SHP77 treated with DMSO at 0.1 percent for 48 hours (cell line): ENCODE measurements at places on chromosomes 1 and 21.

DNA sequence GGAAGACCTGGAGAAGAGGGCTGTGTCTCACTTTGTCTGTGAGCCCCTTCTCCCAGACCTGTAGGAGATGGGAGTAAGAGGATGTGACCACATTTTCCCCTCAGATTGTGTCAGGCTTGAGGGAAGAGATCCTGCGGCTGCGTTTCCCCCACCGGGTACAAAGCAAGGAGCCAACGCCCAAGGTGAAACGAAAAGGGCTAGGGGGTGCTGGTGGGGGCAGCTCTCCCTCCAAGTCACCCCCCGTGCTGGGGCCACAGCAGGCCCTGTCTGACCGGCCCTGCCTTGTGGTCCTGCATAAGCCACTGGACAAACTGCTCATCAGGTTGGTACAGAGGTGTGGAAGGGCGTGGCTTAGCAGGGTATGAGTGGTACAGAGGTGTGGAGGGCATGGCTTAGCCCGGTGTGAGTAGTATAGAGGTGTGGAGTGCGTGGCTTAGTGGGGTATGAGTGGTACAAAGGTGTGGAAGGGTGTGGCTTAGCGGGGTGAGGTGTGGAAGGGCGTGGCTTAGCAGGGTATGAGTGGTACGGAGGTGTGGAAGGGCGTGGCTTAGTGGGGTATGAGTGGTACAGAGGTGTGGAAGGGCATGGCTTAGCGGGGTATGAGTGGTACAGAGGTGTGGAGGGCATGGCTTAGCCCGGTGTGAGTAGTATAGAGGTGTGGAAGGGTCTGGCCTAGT, 30.6 kb downstream of the HYI start:
- no peak for DNase-seq

GRCh38 chr1:33088119-33088906, 7.4 kb downstream of the AZIN2 start:
- DNase-seq, result no peak

GRCh38 chr1:13550663-13551062, 33.0 kb upstream of the PDPN start:
- no peak for DNase-seq

DNA sequence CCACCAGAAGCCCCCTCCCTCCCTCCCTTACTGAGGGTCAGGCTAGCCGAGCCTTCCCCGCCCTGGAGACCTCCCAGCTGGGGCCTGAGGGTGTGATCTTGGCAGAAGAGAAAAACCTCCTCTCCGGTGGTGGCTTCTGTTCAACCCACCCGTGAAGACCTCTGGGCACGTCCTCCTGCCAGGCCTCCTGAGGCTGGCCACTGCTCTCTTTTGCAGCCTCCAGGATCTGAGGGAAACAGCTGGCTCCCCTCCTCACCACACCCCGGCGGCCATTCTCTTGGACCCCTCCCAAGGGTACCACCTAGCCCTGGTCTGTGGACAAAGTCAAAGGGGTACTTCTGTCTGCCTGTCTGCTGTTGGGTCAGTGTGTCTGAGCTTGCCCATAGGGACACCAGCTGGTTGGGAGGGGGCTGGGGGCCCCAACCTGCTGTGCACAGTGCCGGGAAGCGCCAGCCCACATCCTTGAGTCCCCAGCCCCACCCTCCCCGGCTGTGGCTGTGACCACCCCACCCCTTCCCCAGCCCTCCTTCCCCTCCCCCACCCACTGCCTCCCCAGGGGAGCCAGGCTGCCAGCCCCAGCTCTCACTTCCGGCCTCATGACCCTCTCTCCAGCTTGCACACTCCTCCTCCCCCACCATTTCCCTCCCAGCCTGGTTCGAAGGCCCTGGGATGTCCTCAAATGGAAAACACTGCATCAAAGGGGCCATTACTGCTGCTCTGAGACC, 48.1 kb downstream of the AHDC1 start:
- no peak for DNase-seq

GRCh38 chr21:36122977-36123376, 11.9 kb upstream of the CBR3 start:
- DNase-seq, result no peak

DNA sequence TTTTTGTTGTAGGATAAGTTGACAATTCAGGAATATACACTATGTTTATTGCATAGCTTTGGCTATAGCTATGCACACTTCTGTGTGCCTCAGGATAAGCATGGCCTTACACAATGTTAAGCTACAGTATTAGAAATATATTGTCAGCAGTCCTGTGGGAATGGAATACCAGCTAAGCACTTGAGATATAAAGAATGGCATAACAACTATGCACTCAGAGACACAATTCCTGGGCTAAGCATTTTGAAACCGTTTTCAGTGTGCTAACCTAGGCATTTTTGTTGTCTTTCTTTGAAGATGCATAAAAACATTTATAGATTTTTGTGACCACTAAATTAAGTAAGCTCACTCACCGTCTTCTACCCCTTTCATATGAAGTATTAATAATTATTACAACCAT, 46.8 kb downstream of the TMPRSS15 start:
- DNase-seq, result no peak

GRCh38 chr1:236854605-236854983, 59.5 kb downstream of the MTR start:
- no peak for DNase-seq

- no peak for DNase-seq
These were observed 63.0 kb downstream of the KCNJ15 start for GRCh38 chr21:38319781-38320180.

GRCh38 chr1:165845569-165845968, 18.2 kb downstream of the UCK2 start:
- no peak for DNase-seq

- DNase-seq, result no peak
These were observed 144.3 kb upstream of the C1orf21 start for GRCh38 chr1:184242507-184242943.

- DNase-seq, result no peak
These were observed 140.3 kb upstream of the KIF26B start for GRCh38 chr1:245014247-245015029.

DNA sequence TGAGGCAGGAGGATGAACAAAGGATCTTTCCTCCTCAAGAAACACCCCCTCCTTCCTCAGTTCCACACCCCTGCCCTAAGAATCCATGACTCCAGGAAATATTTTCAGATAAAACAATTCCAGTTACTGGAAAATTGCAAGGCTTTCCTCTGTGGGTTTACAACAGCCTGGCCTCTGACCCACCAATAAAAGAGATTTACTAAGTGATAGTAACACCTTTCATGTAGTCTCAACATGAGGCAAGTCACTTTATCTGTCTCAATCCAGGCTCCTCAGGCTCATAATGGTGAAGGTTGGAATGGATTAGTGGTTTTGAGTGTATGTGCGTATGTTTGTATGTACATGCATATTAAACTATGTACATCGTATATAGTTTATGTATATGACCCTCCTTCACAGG, 71.4 kb upstream of the PPP2R5A start:
- DNase-seq, result no peak

DNA sequence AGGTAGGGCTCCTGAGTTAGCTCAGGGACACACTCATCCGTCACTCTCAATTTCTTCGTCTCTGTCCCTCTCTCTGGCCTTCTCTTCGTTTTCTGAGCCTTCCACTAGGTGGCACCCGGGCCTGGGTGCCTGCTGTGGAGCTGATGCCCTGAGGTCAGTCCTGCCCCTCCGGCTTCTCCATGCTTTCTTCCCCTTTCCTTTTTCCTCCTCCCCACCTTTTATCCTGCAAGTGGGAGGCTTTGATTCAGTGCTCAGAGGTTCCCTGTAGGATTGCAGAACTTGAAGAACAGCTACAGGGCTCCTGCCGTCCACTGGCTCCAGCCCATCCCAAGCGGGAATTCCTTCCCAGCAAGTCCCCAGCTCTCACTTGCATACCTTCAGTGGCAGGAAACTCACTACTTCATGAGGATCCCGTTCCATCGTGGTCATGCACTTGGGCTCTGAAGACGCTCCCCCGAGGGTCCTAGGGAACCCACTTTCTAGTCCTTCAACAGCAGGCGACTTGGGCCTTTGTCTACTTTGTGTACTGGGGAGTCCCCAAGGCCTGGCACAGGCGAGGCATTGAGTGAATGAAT, 45.6 kb downstream of the SRRM1 start:
- DNase-seq, result peak; percentile 22

GRCh38 chr1:170661646-170662411, 2.1 kb upstream of the PRRX1 start:
- no peak for DNase-seq

- no peak for DNase-seq
These were observed 101.4 kb downstream of the PBX1 start for GRCh38 chr1:164660412-164660772.

DNA sequence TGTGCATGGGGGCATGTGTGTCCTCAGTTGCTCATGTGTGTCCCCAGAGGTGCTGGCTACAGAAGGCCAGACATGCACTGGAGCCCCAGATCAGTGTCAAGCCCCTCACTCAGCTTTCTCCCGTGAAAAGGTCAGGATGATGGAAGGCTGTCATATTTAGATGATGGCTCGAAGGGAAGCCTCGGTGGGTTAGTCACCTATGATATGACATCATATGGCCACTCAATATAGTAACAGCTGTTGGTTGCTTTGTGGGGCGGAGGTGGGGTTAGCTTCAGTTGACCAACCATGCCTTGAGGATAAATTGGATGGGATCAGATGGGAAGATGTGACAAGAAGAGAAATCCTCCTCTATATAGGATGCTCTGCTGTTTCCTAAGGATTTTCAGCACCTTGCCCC, 43.5 kb upstream of the ATF3 start:
- DNase-seq, result no peak
